ENCODE measurements at places on chromosomes 2 and 18. TPM values are rescaled to one million over a fixed set of nuclear protein-coding genes. Genes with fewer than 3 reads are reported as not detected.

- DNase-seq = no peak
These were observed 124.1 kb upstream of the MAP3K20 start for GRCh38 chr2:172951554-172951953.

DNA sequence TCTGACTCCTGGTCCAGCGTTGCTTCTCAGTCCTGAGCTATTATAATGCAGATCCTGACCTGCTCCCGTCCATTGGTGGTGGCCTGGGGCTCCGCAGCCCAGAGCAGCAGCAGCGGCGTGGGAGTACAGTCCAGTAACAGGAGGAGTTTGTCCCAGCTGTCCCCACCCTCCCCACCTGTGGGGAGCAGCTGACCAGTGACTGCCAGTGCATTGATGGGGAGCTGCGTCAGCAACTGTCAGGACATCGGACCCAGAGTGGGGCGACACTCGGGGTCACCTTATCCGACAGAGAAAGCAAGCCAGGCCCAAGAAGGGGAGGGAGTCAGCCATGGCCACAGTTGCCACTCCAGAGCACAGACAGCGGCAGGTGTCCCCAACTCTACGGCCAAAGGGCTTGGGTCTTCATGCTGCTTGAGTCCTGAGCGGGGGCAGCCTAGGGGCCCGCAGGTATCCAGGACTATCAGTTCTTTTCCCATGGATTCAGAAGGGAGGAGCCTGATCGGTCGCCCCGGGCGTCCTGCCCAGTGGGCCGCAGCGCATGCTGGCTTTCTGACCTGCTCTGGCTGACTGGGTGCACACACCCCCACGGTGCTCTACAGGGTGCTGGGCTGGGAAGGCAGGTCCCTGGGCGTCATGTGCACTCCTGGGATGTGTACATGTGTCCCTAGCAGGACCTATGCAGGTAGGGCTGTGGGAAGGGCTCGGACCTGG is 29.7 kb downstream of the DNMT3A start:
- DNase-seq = no peak

GRCh38 chr2:182951948-182952663 is 85.7 kb upstream of the FRZB start:
- no peak for DNase-seq

CFAP53 gene
- 0.51 TPM for total RNA-seq

KCNF1 gene
- not detected for total RNA-seq

DNA sequence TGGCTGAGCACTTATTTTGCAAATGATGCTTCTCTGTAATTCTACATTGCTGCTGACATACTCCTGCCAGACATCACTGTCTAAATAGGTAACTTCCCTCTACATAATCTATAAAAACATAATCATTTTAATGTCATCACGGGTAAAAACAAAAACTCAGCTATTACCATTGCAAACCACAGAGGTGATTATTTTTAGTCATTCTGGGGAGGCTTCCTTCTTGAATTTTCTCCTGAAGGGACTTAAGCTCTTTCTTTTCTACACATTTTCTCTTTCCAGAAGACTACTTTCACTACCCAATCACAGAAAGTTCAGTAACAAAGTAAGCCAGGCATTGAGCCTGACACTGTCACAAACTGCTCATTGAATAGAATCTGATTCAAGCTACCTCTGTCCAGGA is 40.4 kb upstream of the NFU1 start:
- DNase-seq = no peak

- DNase-seq = no peak
These were observed 6.9 kb downstream of the CCDC195 start for GRCh38 chr2:224709301-224709700.

DNA sequence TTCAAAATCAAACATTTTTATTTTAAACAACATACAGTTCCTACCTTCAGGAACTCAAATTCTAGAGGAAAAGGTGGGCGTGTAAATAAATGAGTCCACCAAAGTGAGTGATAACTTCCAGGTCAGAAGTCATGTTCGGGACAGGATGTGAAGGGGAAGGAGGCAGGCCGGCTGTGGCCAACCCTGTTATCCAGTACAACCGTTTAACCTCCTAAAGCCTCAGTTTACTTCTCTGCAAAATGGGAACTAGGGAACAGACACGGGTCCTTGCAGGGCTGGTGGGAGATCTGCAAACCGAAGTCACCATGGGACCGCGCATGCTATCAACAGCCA is 373 bp downstream of the EIPR1 start:
- DNase-seq = no peak

- no peak for DNase-seq
These were observed 14.6 kb downstream of the ITM2C start for GRCh38 chr2:230879271-230879882.

DNA sequence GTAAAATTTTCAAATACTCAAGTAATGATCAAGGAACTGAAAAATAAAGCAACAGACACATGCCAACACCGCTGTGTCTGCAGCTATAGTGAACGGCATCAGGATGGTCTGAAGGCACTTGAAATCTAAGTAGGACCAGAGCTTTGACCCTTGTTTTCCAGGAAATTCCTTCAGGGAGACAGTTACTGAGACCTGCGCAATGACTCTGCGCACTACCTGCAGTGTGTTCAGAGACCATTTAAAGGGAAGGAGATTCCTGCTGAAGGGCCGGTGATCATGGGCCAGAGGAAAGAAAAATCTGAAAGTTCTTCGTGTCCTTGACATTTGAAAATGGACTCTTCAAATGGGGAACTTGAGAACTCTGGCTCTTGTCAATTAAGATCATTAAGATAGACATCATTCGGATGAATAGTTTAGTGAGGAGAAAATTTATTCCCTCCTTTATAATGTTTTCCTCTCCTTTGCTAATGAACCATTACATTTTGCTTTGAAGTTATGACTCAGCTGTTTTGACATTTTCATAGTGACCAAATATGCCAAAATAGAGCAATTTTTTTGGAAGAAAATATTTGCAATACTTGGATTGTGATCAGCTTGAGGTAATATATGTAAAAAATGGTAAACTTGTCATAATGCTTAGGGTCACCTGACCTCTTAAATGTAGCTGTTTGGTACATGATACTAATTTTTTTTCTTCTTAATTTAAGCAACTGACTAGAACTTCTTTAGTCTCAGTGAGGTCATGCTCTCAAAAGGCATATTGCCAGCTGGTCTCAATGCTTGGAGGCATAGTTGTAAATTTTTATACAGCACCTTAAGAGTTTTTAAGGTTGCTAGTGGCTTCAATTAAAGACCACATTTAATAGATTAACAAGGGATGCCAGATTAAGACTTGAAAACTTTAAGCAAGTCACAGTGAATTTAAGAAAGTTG is 329.3 kb downstream of the ARHGAP15 start:
- DNase-seq = no peak

- no peak for DNase-seq
These were observed 256.0 kb downstream of the BCL11A start for GRCh38 chr2:60297296-60298005.

DNA sequence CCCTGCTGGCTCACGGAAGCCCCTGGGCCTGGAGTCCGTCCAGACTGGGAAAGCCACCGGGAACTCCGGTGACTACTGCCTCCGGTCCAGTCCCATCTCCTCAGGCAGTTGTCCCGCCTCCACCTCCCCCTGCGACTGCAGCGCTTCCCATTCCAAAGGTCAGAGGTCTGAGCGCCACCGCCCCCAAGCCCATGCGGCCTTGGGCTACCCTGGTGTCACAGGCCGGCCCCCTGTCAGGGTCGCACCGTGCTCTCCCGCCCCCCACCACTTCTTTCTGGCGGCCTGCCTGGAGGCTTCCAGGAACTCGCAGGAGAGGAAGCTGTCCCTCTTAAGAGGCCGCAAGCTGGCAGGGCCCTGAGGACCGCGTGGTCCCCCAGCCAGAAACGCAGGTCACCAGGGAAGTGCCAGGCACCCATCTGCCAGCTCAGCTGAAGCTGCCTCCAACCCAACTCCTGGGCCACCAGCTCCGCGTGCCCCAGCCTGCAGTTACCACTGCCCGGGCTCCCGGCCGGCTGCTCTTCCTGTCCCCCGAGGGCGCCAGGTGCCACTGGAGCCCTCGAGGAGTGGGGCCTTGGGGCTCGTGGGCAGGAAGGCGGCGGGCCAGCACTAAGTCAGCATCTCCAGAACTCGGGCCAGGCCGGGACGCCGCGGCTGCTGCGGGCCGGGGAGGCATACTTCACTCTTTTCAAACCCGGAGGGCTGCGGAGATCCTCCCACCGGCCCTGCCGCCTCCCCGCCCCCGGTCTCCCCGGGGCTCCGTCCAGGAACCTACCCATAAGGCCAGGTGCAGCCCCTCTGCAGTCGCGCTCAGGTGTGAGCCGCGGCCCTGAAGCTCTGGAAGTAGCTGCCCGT is 83.3 kb upstream of the POMC start:
- DNase-seq = peak; percentile 40

DNA sequence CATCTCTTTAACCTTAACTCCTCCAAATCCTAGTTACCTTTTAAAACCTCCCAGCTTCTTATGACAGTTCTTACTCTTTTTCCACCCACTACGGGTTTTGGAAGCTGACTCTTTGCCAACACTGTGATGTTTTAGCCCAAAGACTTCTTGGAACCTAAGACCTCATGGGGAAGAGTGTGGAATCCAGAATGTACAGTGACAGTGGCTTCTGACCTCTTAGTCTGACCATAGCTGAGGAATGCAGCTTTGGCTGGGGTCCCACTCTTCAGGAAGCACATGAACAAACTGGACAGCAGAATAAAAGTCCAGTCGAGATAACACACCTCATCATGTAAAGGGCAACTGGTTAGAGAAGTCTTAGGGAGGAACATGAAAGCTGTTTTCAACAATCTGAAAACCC is 161.1 kb upstream of the PKDCC start:
- no peak for DNase-seq

DNA sequence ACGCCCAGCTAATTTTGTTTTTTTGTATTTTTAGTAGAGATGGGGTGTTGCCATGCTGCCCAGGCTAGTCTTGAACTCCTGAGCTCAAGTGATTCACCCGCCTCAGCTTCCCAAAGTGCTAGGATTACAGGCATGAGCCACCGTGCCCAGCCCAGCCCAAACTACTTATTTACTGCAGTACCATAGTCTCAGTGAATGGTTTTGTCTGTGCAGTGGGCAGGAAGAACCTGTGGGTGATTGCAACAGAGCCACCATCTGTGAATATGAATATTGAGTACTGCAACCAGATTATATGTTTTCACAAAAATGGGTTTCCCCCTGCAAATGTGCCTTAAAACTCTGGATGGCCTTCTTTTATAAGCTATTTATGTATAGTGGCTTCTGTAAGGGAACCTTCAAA is 9.1 kb downstream of the MPPE1 start:
- DNase-seq = no peak

DNA sequence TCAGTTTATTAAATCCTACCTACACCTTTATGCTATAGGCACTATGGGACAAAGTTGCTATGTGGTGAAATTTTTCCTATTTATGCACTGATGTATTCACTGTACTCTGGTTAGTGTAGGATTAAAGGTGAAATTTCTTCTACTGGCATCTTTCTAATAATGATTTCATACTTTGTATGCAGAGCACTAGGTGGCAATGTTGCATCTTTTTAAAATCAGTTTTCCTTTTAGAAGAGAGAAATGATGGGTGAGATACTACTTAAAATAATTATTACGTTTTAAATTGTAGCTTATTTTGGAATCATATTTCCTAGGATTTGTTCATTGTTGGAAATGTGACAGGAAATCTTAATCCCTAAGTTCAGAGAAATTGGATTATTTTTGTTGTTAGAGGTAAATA is 150.9 kb downstream of the CD8B2 start:
- no peak for DNase-seq

GRCh38 chr2:72897785-72898584 is 10.8 kb downstream of the SPR start:
- DNase-seq = no peak

DNA sequence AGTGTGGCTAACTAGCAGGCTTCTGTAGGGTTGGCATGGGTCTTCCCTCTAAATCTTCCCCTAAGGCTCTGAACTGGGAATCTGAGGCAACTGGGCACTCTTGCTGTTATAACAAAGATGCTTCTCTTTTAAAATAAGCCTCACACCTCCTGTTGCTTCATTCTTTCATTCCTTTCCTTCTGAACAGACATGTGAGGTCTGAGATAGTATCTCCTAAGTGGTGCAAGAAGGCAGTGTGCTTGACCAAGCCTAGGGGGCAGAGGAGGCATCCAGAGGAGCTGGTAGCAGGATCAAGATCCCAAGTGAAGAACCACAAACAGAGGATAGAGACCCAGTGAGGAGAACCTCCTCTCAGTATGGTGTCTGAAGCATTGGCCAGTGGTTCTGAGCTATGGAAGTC is 90.9 kb downstream of the TTC27 start:
- DNase-seq = no peak

Data from activated T-helper 2 cell treated with anti-CD3 and anti-CD28 coated beads, Interferon-gamma antibody, Interleukin-2, Interleukin-4, amounts not matched to agents 10 μg/mL and 5 μg/mL and 100 μg/mL, durations not matched to agents 14 hours and 24 hours and 36 hours (primary cell).